ENCODE measurements at places on chromosomes 2 and 18. TPM values are rescaled to one million over a fixed set of nuclear protein-coding genes. Genes with fewer than 3 reads are reported as not detected.

Gene MAP2
- 4.9 TPM for total RNA-seq

Gene BOLL
- total RNA-seq = not detected

Gene SP140L
- 21.6 TPM for total RNA-seq

Gene SDC1
- total RNA-seq = 0.29 TPM

Gene BARD1
- 45.6 TPM for total RNA-seq

Gene ZNF804A
- total RNA-seq = not detected

Gene NETO1
- 1.0 TPM for total RNA-seq

Gene FOXI3
- total RNA-seq = 0.14 TPM

Data from uterus (tissue), 4 donors.